WTC11 (cell line): ENCODE measurements at places on chromosomes 6 and 20. TPM values are rescaled to one million over a fixed set of nuclear protein-coding genes. Genes with fewer than 3 reads are reported as not detected.

Gene BPIFB1
- 0.09 to 0.11 TPM in 2 of 3 replicates, not detected in the other for total RNA-seq

Gene RBPJL
- 0.78 to 0.85 TPM (median 0.80 TPM) in 3 replicates for total RNA-seq

Gene BTNL2
- total RNA-seq: not detected in 3 replicates

Gene SLC2A10
- 8.0 to 12.0 TPM (median 10.8 TPM) in 3 replicates for total RNA-seq

GRCh38 chr20:3406481-3407039, 909 bp downstream of the DNAAF9 start:
- DNase-seq: peak; percentile 30

GRCh38 chr6:18101271-18101670, 21.2 kb downstream of the NHLRC1 start:
- DNase-seq: no peak

DNA sequence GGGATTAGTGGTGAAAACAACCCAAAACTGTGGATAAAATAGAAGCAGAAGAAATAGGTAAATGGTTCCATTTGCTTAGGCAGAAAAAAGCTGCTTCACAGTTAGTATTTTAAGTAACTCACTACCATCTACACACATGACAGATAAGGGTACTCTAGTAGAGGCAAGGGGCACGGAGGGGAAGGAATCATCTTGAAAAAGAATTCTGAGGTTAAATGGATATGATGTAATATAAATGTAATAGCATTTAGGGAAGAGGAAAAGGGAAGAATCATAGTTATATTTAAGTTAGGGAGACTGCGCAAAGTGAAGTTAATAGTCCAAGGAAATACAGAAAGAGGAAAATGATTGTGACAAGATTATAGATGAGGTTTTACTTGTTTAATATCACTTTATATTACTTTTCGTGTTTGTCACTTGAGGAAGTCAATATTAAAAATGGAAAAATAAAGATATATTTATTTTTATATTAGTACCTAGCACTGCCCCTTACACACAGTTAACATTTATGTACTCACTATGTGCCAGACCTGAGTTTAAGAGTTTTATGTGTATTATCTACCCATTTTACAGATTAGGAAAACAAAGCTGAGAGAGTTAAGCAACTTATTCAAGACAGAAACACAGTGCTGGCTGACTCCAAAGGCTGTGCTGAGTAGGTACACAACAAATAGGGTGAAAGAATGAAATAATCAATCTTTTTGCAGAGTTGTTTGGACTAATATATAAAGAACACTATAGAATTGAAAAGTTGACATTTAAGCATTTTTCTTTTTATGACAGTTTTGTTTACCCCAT, 128.1 kb downstream of the REV3L start:
- DNase-seq: no peak

GRCh38 chr6:84882768-84883766, 118.7 kb upstream of the TBX18 start:
- DNase-seq: no peak

GRCh38 chr6:32212076-32212760, 11.6 kb downstream of the NOTCH4 start:
- no peak for DNase-seq

GRCh38 chr20:48008850-48009515, 223.7 kb upstream of the SULF2 start:
- no peak for DNase-seq

DNA sequence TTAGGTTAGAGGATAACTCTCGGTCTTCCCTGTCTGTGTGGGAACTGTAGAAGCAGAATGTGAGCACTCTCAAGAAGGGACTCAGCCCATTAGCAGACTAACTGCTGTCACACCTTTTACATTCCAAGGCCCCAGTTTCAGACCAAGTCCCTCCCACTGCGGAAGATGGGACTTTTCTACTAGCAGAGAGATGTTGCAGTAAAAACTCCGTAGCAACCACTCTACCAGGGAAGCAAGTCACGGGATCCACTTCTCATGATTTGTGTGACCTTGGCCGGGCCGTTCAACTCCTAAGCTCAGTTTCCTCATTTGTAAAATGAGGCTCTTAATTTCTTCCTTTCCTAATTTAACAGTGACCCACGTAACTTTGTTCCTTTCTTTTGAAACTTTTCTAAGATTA, 77.1 kb upstream of the SLC4A11 start:
- DNase-seq: no peak

- no peak for DNase-seq
Measured at GRCh38 chr6:19368511-19368910, 468.7 kb upstream of the ID4 start.

DNA sequence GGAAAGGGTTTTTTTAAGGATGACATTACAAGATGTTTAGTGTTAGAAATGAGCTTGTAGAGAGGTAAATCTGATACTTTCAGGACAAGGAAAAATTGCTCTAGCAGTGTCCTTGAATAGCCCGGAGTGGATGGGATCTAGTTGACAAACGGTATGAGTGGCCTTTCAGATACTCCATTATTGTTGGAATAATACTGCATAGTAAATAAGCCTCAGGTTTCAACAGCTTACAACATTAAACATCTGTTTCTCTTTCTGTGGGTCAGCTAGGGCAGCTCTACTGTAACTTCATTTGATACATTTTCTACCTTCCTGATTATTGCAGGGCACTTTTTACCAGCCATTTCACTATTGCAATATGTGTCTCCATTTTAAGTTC, 118.0 kb downstream of the B3GAT2 start:
- no peak for DNase-seq

GRCh38 chr20:8007490-8007889, 12.1 kb downstream of the TMX4 start:
- no peak for DNase-seq

DNA sequence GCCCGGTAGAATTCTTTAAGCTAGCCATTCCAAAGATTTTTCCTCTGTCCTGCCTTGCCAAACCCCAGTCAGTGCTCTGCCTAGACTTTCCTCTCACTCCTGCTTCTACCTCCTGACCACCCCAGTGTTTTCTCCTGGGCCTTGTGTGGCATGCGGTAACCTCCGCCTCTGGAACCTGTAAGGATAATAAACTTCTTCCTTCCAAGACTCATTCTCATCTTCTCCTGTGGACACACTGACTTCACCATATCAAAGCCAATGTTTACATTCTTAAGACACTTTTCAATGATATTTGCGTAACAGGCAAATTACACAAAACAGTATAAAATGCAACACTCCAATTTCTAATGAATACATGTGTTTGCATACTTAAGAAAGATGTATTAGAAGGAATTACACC, 354.6 kb downstream of the RNF144B start:
- no peak for DNase-seq

DNA sequence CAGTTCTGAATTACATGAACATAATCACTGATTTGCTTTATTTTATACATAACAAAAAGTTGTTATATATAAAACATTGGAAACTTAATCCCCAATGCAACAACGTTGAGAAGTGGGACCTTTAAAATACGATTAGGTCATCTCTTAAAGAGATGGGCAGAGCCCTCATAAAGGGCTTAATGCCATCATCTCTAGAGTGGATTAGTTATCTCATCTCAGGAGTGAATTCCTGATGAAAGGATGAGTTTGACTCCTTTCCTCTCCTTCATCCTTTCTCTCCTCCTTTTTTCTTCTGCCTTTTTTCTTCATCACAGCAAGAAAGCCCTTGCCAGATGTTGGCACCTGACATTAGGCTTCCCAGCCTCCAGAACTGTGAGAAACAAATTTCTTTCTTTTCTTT, 13.9 kb downstream of the HLA-DOA start:
- DNase-seq: no peak
